SHP77 (cell line): ENCODE measurements at places on chromosomes 3 and 15.

GRCh38 chr15:38826880-38827279 is 262.3 kb upstream of the RASGRP1 start:
- no peak for DNase-seq

DNA sequence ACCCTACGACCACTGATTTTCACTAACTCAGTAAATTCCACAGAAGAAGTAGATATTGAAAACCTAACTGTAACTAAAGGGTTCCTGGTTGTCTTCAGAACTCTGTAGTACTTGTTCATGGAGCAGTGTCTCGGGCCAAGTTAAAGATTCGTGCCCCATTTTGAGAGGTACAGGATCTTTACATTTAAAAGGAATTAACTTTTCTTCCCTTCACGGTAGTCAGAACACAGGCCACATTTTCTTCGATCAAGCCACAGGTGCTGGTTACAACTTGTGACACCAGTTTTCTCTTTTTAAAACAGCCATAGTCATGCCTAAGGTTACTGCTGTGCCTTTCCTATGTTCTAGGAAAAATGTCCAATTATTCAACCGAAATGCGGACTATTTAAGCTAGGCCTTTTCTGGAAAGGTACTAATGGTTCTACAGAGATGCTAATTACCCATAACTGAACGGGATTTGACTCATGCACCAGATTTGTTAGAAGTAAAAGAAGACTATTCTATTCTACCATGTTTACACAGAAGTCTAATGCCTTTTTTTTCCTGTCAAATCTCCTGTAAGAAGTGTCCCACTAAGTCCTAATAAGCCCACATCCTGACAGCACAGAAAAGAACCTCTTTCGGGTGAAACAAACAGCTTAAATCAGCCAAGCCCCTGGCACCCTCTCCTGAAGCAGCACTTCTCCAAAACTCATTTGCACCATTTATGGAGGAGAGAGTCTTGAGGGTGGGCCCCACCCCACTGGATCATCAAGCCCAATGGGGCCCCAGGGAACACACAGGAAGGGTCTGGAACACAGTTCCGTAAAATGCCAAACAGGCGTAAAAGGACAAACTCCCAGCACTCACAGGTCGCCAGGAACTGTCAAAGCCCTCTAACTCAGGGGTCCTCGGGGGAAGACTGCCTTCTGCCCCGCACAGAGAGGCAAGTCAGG is 1.9 kb downstream of the LRIG1 start:
- no peak for DNase-seq

GRCh38 chr15:38975282-38975990 is 410.8 kb upstream of the RASGRP1 start:
- no peak for DNase-seq

DNA sequence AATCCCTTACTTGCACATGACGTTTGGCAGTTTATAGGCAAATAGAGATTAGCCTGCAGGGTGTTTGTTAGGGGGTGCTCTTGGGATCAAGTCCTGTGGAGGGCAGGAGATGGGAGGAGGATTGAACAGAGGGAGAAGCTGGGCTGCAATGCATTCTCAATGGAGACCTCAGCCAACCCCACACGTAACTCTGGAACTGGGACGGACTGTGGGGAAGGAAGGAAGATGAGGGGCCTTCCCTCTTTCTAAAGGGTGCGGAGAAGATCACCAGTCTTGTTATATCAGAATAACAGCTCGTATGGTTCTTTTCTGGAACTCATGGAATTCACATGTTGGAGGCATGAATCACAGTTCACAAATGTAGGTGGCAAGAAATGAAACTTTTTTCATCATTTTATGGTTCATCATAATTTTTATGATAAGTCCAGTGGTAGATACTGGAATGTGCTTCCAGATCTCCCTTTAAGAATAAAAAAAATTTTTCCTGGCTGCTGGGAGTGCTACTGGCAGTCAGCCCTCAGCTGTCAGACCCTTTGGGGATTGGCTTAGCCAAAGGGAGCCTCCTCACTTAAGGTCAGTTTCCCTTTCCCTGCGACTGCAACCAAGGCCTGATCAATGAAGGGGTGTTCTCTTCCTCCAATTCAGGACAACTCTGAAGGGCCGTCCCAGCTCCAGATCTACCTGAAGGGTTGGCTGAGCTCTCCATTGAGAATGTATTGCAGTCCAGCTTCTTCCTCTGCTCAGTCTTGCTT is 20.5 kb upstream of the LYZL4 start:
- DNase-seq: no peak

DNA sequence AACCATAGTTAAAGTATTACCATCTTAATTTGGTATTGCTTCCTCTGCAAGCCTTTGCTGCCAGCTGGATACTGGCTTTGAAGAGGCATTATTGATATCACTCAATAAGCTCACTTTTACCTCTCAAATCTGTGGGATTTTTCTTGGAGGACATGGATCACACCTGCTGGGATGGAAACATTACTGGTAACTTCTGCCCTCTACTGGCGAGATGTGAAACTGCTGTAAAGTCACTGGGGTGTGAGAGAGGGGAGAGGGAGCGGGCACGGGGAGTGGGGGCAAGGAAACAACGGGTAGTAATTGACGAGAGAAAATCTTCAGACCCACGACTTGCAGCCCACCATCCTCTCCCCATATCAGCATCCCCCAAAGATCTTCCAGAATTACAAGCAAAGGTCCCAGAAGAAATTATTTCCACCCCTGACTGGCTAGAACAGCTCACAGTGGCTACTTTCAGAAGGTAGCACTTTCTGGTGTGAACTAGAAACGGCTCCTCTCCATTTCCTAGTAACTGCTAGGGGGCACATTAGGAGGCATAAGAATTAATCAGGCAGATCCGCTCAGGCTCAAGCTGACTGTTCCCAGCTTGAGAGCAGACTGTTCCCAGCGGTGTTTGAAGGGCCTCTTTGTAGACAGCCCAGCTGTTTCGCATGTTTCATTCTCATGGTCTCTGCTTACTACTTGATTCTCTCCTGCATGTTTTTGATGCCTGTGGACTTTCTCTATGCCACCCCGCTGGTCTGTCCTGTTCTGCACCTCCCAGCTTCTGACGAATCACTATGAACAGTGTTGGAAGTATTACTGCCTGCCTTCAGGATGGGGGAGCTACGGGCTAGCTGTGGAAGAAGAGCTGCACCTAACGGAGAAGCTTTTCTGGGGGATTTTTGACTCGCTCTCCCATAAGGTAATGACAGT is 230.4 kb upstream of the CHRM5 start:
- DNase-seq: peak; percentile 45

GRCh38 chr3:170426240-170426797 is 7.7 kb downstream of the CLDN11 start:
- no peak for DNase-seq

- no peak for DNase-seq
Measured at GRCh38 chr3:29711255-29711771, 430.4 kb downstream of the RBMS3 start.

- DNase-seq: no peak
Measured at GRCh38 chr3:192570315-192570714, 157.0 kb downstream of the FGF12 start.
